H7 (cell line): ENCODE measurements at places on chromosomes 16 and 17. TPM values are rescaled to one million over a fixed set of nuclear protein-coding genes. Genes with fewer than 3 reads are reported as not detected.

TSNAXIP1 gene
- 0.15 and 0.21 TPM in 2 replicates for total RNA-seq

C17orf58 gene
- 55.8 and 57.0 TPM in 2 replicates for total RNA-seq

ABAT gene
- 1.8 and 3.1 TPM in 2 replicates for total RNA-seq

TPSD1 gene
- total RNA-seq = not detected in 2 replicates

NAA38 gene
- 59.0 and 81.9 TPM in 2 replicates for total RNA-seq

ZMYND15 gene
- 0.17 TPM in 1 of 2 replicates, not detected in the other for total RNA-seq

GCGR gene
- total RNA-seq = 0.07 and 0.11 TPM in 2 replicates

SCGB1C2 gene
- total RNA-seq = not detected in 2 replicates

SLC12A3 gene
- total RNA-seq = not detected in 2 replicates

SLC22A31 gene
- total RNA-seq = 0.81 and 1.9 TPM in 2 replicates

PCTP gene
- 19.7 and 20.3 TPM in 2 replicates for total RNA-seq

KRTAP4-6 gene
- total RNA-seq = not detected in 2 replicates

PRKCA gene
- 10.0 and 10.3 TPM in 2 replicates for total RNA-seq

ABCC12 gene
- total RNA-seq = not detected in 2 replicates

CHTF18 gene
- total RNA-seq = 65.9 and 80.8 TPM in 2 replicates

RGS11 gene
- 0.69 and 0.81 TPM in 2 replicates for total RNA-seq

TBKBP1 gene
- 13.9 and 16.3 TPM in 2 replicates for total RNA-seq

TIMM22 gene
- 20.8 and 31.0 TPM in 2 replicates for total RNA-seq

VWA3A gene
- 0.24 TPM in 1 of 2 replicates, not detected in the other for total RNA-seq

CCL8 gene
- total RNA-seq = not detected in 2 replicates

OSGIN1 gene
- total RNA-seq = 1.3 and 1.6 TPM in 2 replicates

PPY gene
- not detected in 2 replicates for total RNA-seq

TAT gene
- total RNA-seq = not detected in 2 replicates

MAF gene
- 1.9 and 5.4 TPM in 2 replicates for total RNA-seq

CCL22 gene
- total RNA-seq = not detected in 2 replicates

KREMEN2 gene
- 17.6 and 20.9 TPM in 2 replicates for total RNA-seq

CHST4 gene
- total RNA-seq = 6.7 and 7.6 TPM in 2 replicates

KRTAP2-2 gene
- not detected in 2 replicates for total RNA-seq

PIK3R5 gene
- total RNA-seq = 13.3 and 33.6 TPM in 2 replicates

FBXW10 gene
- total RNA-seq = not detected in 2 replicates

LGALS9C gene
- not detected in 2 replicates for total RNA-seq

LRRC37B gene
- total RNA-seq = 10.8 and 22.8 TPM in 2 replicates

GNG13 gene
- total RNA-seq = not detected in 2 replicates

TIMP2 gene
- 12.3 and 13.9 TPM in 2 replicates for total RNA-seq

CMTM2 gene
- total RNA-seq = 0.48 TPM in 1 of 2 replicates, not detected in the other

STX8 gene
- total RNA-seq = 51.8 and 63.1 TPM in 2 replicates

TTLL6 gene
- 2.1 and 2.6 TPM in 2 replicates for total RNA-seq

KRTAP9-2 gene
- total RNA-seq = not detected in 2 replicates

TEX19 gene
- total RNA-seq = 1.1 and 1.9 TPM in 2 replicates

STX1B gene
- total RNA-seq = 1.3 and 4.1 TPM in 2 replicates

CCDC40 gene
- total RNA-seq = 3.8 and 4.2 TPM in 2 replicates

AGRP gene
- total RNA-seq = 1.1 TPM in 1 of 2 replicates, not detected in the other

TMEM204 gene
- total RNA-seq = 0.42 TPM in 1 of 2 replicates, not detected in the other

KRTAP3-2 gene
- total RNA-seq = not detected in 2 replicates
